ENCODE measurements at places on chromosomes 16 and 17. TPM values are rescaled to one million over a fixed set of nuclear protein-coding genes. Genes with fewer than 3 reads are reported as not detected.

Gene IL21R
- 1.2 TPM for total RNA-seq

Gene TBX2
- total RNA-seq: 63.1 TPM

Gene KIF18B
- total RNA-seq: 1.1 TPM

Gene KRT222
- total RNA-seq: not detected

Gene PYDC1
- not detected for total RNA-seq

Gene SEPTIN12
- total RNA-seq: not detected

Gene SGCA
- total RNA-seq: 23.8 TPM

Gene AIPL1
- not detected for total RNA-seq

Gene DNAI2
- not detected for total RNA-seq

Gene MYH2
- total RNA-seq: not detected

Gene MRC2
- total RNA-seq: 641 TPM

Gene TEPSIN
- total RNA-seq: 10.5 TPM

Gene PITPNM3
- total RNA-seq: 2.4 TPM

Gene TRPV2
- 71.5 TPM for total RNA-seq

Gene TEX19
- total RNA-seq: not detected

Gene CDK5R1
- 0.78 TPM for total RNA-seq

Gene ASPHD1
- total RNA-seq: 12.8 TPM

Gene FA2H
- total RNA-seq: not detected

Gene CLDN6
- 0.13 TPM for total RNA-seq

Gene CRHR1
- not detected for total RNA-seq

Gene ADCY7
- total RNA-seq: 131 TPM

Gene CACNA1H
- total RNA-seq: 12.6 TPM

Gene GAST
- total RNA-seq: not detected

Gene LRRC37A2
- 2.6 TPM for total RNA-seq

Gene FSCN2
- 11.0 TPM for total RNA-seq

Gene ABI3
- 0.20 TPM for total RNA-seq

Gene MRPL10
- total RNA-seq: 24.5 TPM

Gene IRX6
- total RNA-seq: not detected

Gene CDH1
- total RNA-seq: 0.52 TPM

Gene NEK8
- 3.8 TPM for total RNA-seq

Gene KCNH6
- not detected for total RNA-seq

Gene ZBTB4
- 39.2 TPM for total RNA-seq

Gene CCDC154
- total RNA-seq: 0.96 TPM

Gene WNT3
- total RNA-seq: 1.0 TPM

Gene C1QTNF8
- 0.13 TPM for total RNA-seq

Gene LLGL2
- 0.46 TPM for total RNA-seq

Gene POLDIP2
- 81.4 TPM for total RNA-seq

Gene TBC1D3E
- total RNA-seq: not detected

Gene KREMEN2
- not detected for total RNA-seq

Gene CCL3
- total RNA-seq: not detected
